Uterus (tissue), 4 donors: ENCODE measurements at places on chromosomes 13 and 19.
A peak's percentile ranks its signal among the peaks of the same experiment; 100 is the strongest.

DNA sequence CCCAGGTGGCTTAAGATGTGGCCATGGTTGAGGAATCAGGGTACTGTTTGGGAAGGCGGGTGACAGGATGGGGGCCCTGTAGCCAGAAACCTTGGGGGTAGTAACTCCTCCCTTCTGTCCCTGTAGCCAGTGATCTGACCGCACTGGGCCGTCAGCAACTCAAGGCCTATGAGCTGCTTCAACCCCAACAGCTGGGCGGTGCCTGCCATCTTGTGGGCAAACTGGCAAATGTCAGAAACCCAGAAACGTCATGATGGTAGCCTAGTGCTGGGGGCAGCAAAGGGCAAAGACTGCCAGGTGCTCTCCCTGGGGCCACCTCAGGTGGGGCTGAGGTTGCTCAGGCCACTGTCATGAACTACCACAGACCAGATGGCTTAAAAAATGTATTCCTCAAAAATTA, 3.5 kb downstream of the COPE start:
- DNase-seq: no peak

DNA sequence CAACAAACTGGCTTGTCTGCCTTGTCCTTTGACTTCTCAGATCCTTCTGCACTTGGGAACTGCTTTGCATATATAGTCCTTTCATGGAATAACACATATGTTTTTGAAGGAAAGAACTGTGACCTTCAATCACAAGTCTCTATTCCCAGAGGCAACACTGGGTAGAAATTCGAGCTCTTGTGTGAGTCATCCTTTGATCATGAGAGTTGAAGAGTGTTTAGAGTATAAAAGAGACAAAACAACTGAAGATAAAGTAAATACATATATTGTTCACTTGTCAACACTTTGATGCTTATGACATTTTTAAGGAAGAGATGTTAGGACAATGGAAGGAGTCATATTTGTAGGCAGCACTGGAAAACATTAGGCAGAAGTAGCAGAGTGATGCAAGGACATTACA, 5.2 kb upstream of the OR7A5 start:
- no peak for DNase-seq

GRCh38 chr13:26946684-26947343, 186.2 kb upstream of the GPR12 start:
- no peak for DNase-seq

DNA sequence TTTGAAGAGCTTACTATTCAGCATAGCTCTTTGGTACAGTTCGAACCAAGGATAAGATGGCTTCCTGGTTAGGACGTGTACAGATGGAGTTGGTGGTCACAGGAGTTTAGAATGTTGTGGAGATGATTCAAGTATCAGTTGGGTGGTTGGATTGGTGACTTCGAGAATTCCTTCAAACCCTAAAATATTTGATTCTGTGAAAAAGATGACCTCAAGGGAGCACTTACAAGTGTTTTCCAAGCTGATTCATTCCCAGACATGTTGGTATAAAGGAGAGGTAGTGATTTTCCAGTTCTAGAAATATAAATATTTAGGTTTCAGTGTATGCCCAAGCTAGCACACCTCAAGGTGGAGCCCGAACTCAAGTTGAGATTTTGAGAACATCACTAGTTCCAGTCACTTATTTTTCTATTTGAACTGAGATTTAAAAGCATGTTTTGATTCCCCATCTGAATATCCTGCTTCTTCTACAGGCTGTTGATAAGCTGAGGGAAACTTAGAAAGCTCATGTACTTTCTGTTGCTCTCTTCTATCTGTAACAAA, 306.1 kb downstream of the DCT start:
- DNase-seq: no peak

GRCh38 chr19:47778049-47778953, at the start of gene SELENOW:
Gene SELENOW, plus strand, starts transcription at chr19:47778703. Its CDS starts 83 bp downstream, at chr19:47778786.
- peak; percentile 81 for DNase-seq

GRCh38 chr19:18494267-18494607, 27.6 kb downstream of the ELL start:
- DNase-seq: no peak

DNA sequence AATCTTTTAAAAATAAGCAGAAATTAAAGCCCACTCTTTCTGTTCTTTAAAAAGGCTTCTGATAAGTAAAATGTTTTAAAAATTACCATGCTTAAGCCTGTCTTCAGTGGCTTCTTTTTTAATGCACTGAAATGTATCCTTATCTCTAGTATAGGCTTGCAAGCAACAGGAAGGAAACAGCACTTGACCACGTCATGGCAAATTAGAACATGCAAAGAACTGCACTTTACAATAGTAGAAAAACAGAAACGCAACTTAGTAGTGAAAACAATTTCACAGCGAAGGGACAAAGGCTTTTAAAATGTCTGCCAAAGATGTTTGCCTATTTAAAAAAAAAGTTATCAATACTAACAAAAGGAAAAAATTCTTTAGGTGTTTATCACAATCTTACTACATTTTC, 36.3 kb downstream of the ELF1 start:
- DNase-seq: peak; percentile 43

- no peak for DNase-seq
These were observed 9.3 kb downstream of the KCTD15 start for GRCh38 chr19:33805840-33806433.

DNA sequence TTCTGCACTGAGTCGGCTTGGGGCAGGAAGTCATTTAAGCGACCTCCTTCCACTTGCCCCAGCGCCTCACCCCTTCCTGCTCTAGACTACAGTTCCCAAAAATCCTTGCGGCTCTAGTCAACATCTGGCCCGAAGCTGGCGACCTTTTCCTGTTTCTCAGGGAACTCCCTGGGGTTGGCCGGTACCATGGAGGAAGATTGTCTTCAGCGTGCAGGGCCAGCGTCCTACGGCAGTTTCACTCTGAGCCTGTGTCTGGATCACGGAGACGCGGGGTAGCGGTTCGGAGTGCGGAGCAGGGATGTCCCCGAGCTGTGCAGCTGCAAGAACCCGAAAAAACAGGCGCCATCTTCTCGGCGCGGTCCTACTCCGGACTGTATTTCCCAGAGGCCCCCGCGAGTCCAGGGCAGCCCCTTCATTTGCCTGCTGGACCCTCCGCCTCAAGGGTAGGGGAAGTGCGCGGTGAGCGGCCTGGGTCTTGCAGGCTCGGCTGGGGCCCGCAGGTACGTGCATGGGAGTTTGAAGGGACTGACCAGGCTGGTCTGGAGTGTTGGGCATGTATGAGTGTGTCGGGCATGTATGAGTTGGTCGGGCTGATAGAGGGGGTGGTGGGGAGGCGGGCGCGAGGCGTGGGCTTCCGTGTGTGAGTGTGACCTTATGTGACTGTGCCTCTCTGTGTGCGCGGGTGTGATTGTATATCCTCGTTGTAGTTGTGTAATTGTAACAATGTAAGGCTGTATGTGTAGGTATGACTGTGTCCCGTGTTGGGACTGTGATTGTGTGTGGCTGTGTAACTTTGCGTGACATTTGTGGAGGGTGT, at the start of gene ZNF383:
Gene ZNF383 (plus strand): TSS at position 440 of the 817 bp plus-strand sequence. CDS start 12,240 bp downstream, outside the sequence.
- DNase-seq: peak; percentile 79

GRCh38 chr13:90120026-90120425, 1227.5 kb upstream of the MIR17HG start:
- DNase-seq: no peak

DNA sequence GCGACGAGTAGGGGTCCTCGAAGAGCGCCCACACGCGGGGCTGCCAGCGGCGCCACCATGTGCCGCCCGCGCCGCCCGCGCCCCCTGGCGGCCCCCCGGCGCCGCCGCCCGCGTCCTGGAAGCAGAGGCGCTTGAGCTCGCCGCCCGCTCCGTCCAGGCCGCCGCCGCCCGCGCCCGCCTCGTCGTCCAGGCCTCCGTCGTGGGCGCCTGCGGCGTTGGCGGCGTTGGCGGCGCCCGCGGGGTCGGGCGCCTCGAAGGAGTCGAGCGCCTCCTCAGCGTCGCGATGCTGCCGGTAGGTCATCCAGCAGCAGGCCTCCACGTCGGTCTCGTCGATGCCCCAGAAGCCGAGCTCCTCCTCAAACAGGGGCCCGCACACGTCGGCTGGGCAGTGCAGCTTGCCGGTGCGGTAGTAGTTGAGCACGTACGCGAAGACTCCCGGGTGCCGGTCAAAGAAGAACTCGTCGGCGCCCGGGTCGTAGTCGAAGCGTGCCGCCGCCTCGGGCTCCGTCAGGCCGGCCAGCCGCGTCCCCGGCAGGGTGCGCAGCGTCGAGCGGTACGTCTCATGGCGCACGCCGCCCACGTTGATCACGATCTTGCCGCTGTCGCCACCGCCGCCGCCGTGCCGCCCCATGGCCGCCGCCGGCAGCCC, 829 bp downstream of the KCNC3 start:
- no peak for DNase-seq

GRCh38 chr13:20945952-20946383, 43.4 kb upstream of the XPO4 start:
- no peak for DNase-seq

GRCh38 chr13:110685305-110686020, 20.5 kb downstream of the CARS2 start:
- peak; percentile 61 for DNase-seq

- DNase-seq: no peak
These were observed 44.7 kb upstream of the LATS2 start for GRCh38 chr13:21106089-21106488.

- no peak for DNase-seq
These were observed 323.3 kb downstream of the NALCN start for GRCh38 chr13:101092985-101093384.

DNA sequence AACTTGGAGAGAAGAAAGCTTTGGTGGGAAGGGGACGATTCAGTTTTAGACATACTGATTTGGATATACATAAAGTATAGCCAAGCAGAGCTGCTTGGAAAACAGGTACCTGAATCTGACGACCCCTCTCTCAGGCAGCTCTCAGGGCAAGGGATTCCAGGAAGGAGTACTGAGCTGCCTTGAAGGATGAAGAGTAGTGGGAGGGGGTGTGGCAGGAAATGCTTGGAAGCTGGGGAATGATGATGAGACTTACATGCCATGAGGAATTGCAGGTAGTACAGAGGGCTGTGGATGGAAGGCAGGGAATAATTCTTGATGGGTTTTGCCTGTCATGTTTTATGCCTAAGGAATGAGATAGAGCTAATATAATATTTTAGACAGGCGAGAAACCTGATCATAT, 38.7 kb downstream of the HTR2A start:
- DNase-seq: no peak

GRCh38 chr13:113762538-113762937, 3.5 kb downstream of the TMEM255B start:
- DNase-seq: no peak

DNA sequence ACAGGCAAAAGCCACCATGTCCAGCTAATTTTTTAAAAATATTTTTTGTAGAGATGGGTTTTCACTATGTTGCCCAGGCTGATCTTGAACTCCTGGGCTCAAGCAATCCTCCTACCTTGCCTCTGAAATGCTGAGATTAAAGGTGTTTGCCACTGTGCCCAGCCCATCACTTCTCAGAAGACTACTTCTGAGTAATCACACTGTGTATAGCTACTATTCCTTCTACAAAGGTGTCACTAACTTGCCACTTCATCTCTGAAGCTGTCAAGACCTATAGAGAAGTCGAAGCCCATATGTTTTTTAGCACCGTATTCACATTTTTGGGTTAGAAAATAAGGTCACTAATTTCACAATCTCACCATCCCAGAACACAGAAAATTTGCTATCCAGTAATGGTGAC, 36.0 kb upstream of the FNDC3A start:
- no peak for DNase-seq

GRCh38 chr13:40155201-40155600, 499.7 kb downstream of the COG6 start:
- DNase-seq: no peak

DNA sequence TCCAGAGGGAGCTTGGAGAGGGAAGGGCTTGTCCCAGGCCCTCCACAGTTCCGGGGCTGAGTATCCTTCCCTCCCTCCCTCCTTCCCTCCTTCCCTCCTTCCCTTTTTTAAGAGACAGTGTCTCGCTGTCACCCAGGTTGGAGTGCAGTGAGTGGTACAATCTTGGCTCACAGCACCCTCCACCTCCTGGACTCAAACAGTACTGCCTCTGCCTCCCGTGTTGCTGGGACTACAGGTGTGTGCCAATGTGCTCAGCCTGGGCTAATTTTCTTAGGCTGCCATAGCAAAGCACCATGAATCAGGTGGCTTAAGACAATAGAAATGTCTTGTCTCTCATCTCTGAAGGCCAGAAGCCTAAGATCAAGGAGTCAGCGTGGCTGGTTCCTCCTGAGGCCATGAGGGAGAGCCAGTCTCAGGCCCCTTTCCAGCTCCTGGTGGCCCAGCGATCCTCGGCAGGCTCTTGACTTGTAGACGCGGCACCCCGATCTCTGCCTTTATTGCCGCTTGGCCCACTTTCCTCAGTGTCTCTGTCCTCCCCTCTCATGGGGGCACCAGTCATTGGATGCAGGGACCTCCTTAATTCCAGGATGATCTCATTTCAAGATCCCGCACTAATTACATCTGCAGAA, 47.5 kb downstream of the CRTC1 start:
- no peak for DNase-seq

- DNase-seq: no peak
These were observed 247.4 kb downstream of the OXGR1 start for GRCh38 chr13:96746886-96747285.
